A673 (cell line): ENCODE measurements at places on chromosomes 7 and 10.

GRCh38 chr7:122995600-122995999, at the start of gene TAS2R16:
TAS2R16 (minus strand) TSS chr7:122995700; CDS start chr7:122995634, 66 bp downstream.
- no peak for DNase-seq

GRCh38 chr10:60728056-60728455, 50.2 kb upstream of the CDK1 start:
- no peak for DNase-seq

DNA sequence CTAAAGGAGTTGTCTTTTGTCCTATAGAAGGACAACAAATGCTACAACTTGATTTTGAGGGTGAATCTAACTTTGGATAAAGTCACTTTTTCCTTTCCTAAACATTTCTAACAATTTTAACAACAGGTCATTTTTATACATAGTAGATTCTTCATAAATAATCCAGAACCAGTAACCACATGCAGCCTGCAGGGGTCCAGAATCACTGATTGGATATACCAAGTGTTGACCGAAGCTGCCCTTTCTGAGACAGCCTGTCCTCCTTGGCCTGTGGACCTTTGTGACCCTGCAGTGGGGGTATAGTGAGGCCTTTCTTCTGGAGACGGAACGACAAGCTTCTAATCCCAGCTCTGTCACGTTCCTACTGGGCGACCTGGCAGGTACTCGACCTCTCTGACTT, 34.8 kb upstream of the LAMB4 start:
- no peak for DNase-seq

GRCh38 chr10:101442456-101442800, 88.5 kb downstream of the BTRC start:
- DNase-seq: no peak

DNA sequence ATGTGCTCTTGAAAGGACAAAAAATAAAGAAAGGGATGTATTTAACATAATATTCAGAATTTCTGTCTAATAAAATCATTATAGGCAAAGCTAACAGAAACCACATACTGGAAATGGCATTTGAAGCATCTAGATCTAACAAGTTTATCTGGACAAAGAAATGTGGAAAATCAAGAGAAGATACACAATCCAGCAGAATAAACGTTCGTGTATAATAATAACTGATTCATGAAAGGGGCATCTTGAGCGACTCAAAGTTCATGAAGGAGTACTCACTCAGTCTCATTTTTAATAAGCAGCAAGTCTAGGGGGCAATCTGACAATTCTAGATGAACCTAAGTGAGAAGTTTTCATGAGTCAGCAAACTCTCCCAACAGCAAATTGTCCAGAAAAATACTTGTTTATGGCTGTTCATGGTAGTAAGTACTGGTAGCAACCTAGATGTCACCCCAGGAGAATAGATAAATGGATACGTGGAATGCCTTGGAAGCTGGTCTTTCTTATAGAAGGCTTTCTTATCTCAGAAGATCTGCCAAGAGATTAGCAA, 541.8 kb downstream of the INHBA start:
- no peak for DNase-seq

GRCh38 chr10:105691811-105692210, 1050.7 kb downstream of the SORCS3 start:
- peak; percentile 62 for DNase-seq

DNA sequence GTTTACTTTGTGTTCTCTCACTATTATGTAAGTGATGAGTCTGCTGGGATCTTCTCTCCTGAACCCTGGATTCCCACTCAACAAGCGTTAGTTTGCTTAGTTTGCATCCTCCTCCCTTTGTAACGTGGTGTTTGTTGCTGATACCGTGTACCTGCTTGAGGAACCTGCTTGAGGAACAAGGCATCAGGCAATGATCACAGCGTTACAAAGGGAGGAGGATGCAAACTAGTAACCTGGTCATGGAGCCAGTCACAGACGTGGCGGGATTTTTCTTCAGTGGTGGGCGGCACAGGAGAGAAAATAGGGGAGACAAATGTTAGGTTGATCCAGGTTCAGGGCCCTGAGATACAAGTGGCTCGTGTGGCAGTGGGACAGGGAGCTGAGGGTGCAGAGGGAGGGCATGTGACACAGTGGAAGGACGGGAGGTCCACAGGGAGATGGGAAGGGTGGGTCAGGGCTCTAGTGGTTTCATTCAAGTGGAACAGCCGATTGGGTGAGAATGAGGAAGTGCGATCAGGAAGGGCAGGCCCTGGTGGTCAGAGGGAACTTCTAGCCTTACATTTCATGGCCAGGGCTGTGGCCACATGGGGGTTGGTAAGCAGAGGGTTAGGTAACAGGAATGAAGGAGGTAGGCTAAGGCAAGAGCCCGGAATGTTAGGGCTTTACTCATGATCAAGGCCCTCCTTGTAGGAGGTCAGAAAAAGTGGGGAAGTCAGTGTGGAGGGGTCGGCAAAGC, 38.0 kb downstream of the SNX10 start:
- no peak for DNase-seq

DNA sequence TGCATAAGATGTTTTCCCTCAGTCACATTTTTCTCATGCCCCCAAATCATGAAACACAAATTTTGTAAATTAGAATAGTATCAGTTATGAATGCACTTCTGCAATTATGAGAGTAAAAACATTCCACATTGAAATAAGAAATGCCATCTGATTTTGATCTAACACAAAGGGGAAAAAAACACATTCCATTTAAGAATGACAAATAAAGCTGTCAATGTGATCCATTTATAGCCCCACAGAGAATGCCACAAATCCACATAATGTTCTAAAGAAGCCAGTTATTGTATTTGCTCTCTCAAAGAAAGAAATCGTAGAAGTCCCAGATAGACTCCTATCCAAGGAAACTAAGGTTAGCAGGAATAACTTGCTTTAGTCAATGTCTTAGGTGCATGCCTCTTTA, 48.7 kb upstream of the RHOBTB1 start:
- DNase-seq: no peak

DNA sequence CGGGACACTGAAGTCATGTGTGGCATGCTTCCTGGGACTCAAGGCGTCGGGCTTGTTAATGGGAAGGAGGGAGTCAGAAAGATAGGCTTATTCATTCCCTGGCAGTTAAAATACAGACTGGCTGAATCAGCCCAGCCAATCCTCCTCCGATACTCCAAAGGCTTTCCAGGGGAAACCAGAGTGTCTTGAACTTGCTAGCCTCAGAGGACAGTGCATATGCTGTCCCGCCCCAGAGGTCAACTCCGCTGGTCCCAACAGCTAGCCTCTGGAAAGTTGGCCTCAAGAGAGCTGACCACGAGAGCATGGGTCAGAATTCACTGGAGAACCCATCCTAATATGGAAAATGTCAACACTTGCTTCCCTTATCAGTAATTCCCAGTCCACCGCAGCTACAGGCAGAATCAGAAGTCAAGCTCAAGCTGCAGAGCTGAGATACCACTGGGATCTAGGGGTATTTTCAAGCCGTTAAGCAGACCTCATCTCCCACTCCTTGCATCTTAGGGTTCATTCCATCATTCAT, 43.0 kb downstream of the ELMO1 start:
- DNase-seq: no peak
